ACHN (cell line): ENCODE measurements at places on chromosomes 3 and 15.
A peak's percentile ranks its signal among the peaks of the same experiment; 100 is the strongest.

- DNase-seq = no peak
Observed at GRCh38 chr15:93973287-93973686, 258.1 kb upstream of the MCTP2 start.

- no peak for DNase-seq
Observed at GRCh38 chr3:8204853-8205650, 296.6 kb upstream of the LMCD1 start.

GRCh38 chr3:15657016-15657415 is 55.5 kb downstream of the BTD start:
- no peak for DNase-seq

DNA sequence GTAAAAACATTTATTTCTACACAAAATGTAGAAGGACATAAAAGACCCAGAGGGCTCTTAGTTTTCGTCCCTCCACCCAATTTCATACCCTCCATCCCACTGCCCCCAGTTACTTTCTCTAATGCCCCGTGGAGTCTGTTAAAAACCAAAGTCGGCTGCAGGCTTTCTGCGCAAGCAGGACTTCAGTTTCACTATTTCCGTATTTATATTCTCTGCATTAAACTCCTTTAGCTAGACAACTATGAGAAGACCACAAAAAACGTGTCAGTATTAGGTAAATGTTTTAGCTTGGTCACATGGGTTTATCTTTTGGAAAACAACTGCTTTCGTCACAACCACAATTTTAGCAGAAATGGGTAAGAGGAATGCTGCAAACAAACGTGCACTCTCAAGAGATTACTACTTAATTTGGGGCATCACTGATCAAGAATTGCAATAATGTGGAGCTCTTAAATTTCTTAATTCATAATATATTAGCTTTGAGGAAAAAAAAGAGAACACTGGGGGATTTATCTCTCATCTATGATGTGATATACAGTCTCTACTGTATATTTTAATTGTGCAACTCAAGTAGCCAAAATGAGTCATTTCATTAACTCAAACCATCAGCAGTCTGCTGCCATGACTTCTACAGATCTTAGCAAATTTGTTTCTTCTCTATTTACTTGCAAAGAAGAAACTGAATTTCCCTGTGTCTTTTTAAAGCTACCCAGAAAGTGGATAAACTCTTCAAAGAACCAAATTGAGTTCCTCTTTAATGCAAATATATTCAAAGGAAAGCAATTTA is 740 bp upstream of the NSMCE3 start:
- DNase-seq = no peak

GRCh38 chr3:63279005-63279841 is 1.1 kb downstream of the SYNPR start:
- DNase-seq = no peak

DNA sequence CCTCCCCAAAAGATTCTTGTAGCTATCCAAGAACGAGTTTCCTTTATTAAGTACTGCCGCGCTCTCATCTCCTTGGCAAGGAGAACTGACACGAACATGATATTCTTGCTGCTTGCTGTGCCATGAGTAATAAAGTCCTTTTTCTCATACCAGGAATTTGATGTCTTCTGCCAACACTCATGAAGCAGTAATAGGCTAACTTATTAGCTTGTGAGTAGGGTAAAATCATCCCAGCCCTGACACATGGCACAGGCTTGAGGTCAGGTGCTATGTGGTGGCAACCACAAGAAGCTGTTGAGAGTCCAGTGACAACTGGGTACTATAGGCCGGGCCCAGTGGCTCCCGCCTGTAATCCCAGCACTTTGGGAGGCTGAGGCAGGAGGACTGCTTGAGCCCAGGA is 22.7 kb upstream of the UBXN7 start:
- DNase-seq = peak; percentile 16
